ENCODE measurements at places on chromosomes 13 and 19.

GRCh38 chr13:33078263-33078662 lies 62.0 kb downstream of the KL start:
- no peak for DNase-seq

DNA sequence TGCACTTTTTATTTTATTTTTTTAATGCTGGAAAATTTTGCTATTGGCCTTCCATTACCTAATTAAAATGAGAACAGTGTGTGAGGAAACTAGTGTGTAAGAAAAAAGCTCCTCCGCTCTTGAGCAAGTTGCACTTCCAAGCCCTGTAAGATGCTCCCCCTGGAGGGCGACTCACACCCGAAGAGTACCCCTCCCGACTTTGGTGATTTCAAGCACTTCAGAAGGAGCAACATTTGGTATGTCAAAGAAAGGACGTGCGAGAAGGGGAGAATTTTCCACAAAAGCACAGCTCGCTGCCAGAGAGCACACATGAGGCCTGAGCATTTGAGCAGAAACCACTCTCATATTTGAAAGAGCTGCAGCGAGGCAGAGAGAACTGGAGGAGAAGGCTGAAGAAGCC lies 504.4 kb downstream of the FGF9 start:
- no peak for DNase-seq

DNA sequence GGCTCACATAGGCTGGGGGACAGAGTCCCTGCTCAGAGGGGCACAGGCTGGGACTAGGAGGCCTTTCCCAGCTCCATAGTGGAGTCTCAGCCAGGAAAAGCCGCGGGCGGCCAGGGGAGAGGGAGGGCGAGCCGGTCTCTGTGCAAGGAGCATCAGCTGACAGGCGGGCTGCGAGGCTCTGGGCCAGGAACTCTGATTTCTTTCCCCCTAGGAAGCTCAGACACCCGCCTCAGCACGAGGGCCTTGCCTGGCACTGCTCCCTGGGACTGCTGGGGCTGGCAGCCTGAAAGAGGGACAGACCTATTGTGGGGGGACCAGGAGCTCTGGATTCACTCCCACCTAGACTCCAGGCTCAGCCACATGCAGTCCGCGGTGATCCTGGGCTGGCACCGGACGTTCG lies 2.2 kb upstream of the PLK5 start:
- no peak for DNase-seq

GRCh38 chr13:111325941-111326620 lies 5.6 kb downstream of the TEX29 start:
- no peak for DNase-seq

GRCh38 chr13:109869312-109870237 lies 83.2 kb upstream of the IRS2 start:
- DNase-seq = peak; percentile 6

- DNase-seq = no peak
These were observed 142.1 kb upstream of the MAB21L1 start for GRCh38 chr13:35618565-35619083.

DNA sequence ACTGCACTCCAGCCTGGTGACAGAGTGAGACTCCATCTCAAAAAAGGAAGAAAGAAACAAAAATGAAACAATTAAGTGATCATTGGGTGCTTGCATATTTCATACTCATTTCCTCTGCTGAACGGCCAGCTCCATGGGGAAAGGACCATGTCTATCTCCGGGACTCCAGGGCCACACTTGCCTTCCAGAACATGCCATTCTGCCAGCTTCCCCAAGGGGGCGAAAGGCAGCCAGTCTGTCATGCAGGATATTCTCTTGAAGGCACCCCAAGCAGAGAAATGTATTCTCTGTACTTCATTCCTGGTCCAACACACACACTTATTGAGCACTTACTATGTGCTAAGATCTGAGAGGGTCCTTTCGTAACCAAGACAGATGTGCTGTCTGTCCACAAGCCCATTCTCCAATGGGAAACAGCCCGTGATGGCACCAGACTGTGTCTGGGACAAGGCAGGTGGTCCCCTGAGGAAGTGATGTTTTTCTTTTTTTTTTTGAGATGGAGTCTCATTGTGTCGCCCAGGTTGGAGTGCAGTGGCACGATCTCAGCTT lies 10.2 kb upstream of the CARM1 start:
- DNase-seq = no peak

DNA sequence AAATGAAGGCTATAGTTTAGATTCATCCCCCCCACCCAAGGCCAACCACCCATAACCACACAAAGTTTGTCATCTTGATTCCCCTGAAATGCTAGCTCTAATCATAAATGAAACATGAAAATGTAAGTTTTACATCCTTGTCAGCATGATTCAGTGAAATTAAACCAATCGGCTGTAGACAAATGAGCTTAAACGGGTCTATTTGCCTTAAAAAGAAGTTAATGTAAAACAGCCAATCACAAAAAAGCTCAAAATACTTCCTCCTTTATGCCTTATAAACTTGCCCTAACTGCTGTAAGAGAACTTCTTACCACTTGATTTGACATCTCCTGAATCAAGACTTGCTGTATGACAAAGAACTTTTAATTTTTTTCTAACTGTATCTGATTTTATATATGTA lies 34.5 kb upstream of the MRI1 start:
- no peak for DNase-seq

DNA sequence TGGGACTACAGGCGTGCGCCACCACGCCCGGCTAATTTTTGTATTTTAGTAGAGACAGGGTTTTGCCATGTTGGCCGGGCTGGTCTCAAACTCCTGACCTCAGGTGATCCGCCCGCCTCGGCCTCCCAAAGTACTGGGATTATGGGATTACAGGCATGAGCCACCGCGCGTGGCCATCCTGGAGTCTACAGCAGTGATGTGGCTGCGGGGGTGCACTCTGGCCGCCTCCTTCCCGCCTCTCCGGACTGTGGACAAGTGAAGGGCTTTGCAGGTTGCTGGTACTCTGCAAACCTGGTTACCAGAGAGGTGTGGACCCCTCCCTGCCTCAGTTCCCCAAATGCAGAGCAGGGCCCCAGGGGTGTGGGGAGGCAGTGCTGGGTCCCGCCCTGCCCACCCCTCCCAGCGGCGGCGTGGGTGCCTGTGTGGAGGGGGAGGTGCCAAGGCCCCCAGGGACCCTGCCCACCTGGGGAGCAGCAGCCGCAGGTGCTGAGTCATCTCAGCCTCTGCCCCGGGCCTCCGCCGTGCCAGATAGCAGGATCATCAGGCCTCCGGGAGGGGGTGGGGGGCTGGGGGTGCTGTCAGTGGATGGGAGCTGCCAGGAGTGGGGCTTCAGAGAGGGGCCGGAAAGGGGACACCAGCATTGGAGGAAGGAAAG lies 23.1 kb downstream of the ARID3A start:
- no peak for DNase-seq

GRCh38 chr19:35267818-35268535 lies 785 bp upstream of the USF2 start:
- DNase-seq = peak; percentile 72

GRCh38 chr13:59754411-59754810 lies 409.3 kb downstream of the DIAPH3 start:
- DNase-seq = no peak

- no peak for DNase-seq
These were observed 192.7 kb downstream of the LHFPL6 start for GRCh38 chr13:39410096-39410901.

DNA sequence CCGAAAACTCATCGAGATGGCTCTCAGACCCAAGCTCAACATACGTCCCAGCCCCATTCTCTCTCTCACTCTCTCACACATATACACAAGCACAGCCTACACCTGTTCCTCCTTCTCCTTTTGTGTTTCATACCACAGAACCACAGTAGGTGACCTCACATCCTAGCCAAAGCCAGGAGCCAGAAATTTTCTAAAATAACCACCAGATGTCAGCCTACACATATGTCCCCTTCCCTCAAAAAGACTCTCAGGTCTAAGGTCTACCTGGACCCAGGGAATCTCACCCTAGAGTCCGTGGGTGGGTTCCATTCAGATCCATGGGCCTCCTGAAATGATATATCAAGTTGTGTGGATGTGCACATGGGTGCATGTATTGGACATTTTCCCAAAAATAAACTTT lies 104.2 kb upstream of the IPO5 start:
- no peak for DNase-seq

GRCh38 chr13:84870190-84870589 lies 929.0 kb downstream of the SLITRK6 start:
- no peak for DNase-seq

- DNase-seq = no peak
These were observed 69.6 kb downstream of the ERCC5 start for GRCh38 chr13:102915393-102915930.

- DNase-seq = no peak
These were observed 357.6 kb downstream of the TBC1D4 start for GRCh38 chr13:75124415-75124814.

GRCh38 chr19:8323781-8324185 lies 2.5 kb downstream of the RPS28 start:
- DNase-seq = no peak

DNA sequence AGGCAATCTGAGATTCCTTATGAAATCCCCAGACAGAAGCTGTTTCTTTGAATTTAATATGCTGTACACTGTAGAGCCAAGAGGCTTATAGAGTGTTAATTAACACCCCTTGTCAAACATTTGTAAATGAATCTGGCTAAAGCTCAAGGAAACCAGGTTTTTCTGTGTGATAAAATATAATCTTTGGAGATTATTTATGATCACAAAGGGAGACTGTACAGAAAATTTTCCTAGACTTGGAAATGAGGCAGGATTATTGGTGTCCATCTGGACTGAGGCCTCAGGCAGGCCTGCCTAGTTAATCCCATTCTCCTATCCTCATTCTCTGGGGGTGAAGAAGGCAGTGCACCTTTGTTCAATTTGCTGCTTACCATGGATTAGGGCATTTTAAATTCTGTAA lies 17.8 kb downstream of the KL start:
- no peak for DNase-seq

GRCh38 chr13:41791056-41791455 lies 169.9 kb downstream of the VWA8 start:
- no peak for DNase-seq

GRCh38 chr13:48656608-48657007 lies 2.9 kb downstream of the CYSLTR2 start:
- DNase-seq = no peak

DNA sequence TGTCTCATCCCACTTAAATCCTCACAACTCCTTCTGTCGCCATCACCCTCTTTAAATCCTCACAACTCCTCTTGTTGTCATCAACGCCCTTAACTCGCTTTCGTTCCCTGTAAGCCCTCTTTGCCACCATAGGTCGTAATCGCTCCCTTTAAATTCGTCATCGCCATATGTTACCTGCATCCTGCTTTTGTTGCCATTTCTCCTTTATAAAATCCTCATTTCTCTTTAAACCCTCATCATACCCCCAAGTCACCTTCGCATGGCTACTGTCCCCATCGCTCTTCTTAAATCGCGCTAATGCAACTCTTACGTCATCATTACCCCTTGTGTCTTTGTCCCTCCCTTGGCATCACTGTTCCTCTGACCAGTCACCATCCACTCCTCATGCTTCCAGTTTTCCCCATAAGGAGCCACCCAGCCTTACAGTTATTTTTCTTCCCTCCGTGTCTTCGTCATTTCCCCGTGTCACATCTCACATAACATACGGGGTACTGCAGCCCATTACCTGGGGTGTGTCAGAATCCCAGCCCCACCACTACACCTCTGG lies 539 bp downstream of the PLD3 start:
- no peak for DNase-seq

- DNase-seq = peak; percentile 33
These were observed 1.5 kb upstream of the SLC17A7 start for GRCh38 chr19:49442771-49443365.

Data from activated gamma-delta T cell treated with Interleukin-2 at 50 U/mL for 16 hours (primary cell).